Stimulated activated CD8-positive, alpha-beta memory T cell treated with anti-CD3 and anti-CD28 coated beads, Interleukin-4, amount 100 ng/mL, for 4 hours (primary cell): ENCODE measurements at places on chromosomes 3 and 15.

DNA sequence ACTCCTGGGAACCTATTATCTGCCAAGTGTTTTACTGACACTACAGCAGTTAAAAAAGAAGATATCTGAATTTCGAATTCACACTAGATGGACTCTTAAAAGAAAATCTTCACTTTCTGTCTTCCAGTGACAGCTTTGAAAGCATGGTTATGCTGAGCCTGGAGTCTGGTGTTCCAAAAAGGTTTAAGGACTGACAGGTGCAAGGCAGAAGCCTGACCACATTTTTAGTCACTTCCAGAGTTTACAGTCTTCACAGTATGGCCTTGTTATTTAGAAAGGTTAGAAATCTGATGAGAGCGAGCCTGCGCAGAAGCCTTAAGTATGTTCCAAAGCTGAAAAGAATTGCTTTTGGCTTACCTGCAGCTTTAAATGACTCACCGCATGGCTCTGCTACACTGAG is 59.9 kb downstream of the ETV5 start:
- no peak for DNase-seq

DNA sequence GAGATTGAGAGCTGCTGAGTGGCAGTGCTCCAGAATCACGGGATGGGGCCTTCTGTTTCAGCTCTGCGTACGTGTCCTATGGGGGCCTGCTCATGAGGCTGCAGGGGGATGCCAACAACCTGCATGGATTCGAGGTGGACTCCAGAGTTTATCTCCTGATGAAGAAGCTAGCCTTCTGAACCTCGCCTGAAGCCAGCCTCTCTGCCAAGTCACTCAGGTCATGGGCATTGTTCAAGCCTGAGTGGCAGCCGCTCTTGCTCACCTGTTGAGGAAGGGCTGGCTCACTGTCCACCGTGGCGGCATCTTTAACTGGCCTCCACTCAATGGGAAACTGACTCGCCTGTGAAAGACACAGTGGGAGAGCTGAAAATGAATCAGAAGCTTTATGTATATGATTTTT is 6.6 kb downstream of the POLR2H start:
- DNase-seq: no peak

DNA sequence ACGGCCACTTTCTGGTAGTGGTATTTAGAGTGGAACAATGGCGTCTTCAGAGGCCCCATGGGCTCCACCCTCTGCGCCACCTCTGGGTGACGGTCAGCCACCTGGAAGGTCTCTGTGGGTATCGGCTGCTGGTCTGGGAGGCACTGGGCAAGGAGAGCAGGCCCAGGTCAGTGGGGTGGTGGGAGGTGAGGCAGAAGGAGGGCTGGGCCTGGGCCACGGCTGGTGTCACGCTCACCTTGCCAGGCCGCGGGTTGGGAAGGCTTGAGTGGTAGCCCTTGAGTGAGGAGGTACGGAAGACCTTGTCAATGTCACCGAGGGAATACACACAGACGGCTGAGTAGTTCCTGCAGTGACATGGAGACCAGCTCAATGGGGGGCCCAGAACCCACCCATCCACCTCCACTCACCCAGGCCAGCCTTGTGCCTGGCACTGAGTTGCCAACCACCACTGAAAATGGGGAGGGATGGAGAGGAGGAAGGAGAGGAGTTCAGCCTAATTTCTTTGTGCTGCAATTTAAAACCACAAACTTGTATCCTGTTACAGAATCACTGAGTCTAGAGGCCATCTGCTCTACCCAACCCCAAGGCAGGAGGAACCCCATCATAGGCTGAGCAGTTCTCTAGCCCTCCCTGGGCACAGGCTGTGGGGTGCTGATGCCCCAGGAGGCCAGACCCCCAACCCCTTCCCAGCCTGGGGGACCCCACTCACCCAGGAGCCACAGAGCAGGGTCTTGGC is 19.0 kb downstream of the SEMA7A start:
- DNase-seq: no peak

GRCh38 chr3:12275974-12276650 is 12.8 kb upstream of the PPARG start:
- DNase-seq: no peak

- DNase-seq: no peak
These were observed 74.2 kb downstream of the RARB start for GRCh38 chr3:25502233-25502632.

DNA sequence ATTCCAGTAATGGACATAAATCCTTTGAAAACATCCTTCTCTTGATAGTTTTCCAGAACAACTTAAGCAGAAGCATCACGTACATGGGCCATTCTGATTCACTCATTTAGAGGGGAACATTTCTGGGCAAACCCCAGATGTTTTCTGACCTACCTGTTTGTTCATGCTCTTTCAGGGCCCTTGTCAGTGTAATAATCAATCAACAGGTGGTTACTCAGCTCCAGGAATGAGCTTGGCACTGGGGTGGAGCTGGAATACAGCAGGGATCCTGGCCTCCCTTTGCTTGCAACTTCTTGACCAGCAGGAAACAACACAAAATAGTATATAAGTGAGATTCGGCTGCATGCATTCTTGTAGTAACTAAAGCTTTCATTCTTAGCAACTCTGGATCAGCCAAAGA is 9.2 kb upstream of the UBE2E1 start:
- DNase-seq: no peak

DNA sequence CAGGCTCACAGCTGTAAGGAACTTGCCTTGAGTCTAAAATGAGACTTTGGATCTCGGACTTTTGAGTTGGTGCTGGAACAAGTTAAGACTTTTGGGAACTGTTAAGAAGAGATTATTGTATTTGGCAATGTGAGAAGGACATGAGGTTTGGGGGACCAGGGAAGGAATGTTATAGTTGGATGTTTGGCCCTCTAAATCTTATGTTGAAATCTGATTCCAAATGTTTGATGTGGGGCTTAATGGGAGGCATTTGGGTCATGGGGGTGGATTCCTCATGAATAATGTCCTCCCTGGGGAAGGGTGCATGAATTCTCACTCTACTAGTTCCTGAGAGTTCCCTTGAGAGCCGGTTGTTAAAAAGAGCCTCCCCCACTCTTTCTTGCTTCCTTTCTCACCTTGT is 18.5 kb upstream of the CHCHD6 start:
- no peak for DNase-seq

- no peak for DNase-seq
These were observed 37.6 kb upstream of the SLC7A14 start for GRCh38 chr3:170623524-170623923.

DNA sequence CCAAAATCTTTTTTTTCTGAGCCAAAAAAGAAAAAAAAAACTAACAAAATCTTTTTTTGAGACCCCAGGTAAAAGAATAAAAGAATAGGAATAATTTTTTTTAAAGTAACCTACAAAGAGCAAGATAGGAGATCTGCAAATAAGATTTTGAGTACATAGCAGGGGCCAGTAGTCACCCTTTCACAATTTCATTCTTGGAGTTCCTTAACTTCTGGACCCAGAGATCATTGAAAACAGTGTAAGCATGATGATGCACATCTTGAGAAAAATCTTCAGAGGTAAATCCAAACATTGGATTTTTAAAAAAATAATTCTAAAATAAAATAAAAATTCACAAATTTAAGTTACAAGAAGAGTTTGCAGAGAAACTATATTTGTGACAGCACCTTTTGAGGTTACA is 18.8 kb downstream of the TFRC start:
- DNase-seq: no peak

DNA sequence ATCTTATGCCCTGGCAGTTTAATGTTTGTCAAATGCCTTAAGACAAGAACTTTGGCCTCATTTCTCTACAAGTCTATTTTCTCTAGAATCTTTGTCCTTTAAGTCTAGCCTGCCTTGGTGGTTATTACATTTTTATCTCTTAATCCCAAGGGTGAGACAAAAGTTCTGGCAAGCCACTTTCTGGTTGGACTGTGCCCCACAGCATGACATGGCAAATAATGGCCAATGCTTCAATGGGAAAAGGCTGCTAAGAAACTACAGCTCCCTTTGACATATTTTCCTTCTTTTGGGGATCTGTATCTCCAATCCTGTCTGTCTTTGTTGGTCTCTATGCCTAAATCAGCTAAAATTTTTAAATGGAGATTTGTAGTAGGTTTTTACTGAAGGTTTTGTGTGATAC is 181.6 kb upstream of the MBNL1 start:
- DNase-seq: no peak

DNA sequence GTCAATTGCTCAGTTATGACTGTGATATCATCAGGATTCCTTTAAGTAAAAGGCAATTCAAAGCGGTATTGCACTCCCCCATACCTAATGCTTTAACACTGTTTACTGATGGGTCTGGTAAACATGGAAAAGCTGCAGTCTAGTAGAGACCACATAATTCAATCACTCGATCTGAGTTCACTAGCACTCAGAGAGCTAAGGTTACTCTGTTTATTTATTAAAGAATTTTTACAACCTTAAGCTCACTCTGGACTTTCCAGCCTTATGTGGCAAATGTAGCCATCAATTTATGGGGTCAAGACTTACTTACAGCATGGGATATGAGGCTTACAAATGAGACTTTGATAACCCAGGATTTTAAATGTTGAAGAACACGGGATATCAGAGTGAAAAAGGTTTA is 18.4 kb upstream of the CCR2 start:
- no peak for DNase-seq

DNA sequence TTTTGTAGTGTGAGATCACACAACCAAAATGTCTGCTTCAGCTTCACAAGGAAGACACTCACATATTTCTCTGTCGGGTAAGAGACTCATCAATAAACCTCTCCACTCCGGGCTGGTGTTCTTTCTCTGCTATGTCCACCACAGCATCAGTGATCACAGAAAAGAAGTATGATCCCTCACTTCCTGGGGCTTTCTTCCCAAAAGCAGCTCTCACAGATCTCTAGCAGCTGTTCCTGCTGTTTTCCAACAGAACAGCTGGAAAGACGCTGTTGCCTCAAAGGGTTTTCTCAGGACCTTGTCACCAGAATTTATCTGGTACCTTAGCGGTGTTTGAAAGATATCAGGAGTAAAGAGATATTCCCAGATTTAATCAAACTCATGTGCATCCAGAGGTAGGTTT is 46.4 kb downstream of the GATM start:
- no peak for DNase-seq

DNA sequence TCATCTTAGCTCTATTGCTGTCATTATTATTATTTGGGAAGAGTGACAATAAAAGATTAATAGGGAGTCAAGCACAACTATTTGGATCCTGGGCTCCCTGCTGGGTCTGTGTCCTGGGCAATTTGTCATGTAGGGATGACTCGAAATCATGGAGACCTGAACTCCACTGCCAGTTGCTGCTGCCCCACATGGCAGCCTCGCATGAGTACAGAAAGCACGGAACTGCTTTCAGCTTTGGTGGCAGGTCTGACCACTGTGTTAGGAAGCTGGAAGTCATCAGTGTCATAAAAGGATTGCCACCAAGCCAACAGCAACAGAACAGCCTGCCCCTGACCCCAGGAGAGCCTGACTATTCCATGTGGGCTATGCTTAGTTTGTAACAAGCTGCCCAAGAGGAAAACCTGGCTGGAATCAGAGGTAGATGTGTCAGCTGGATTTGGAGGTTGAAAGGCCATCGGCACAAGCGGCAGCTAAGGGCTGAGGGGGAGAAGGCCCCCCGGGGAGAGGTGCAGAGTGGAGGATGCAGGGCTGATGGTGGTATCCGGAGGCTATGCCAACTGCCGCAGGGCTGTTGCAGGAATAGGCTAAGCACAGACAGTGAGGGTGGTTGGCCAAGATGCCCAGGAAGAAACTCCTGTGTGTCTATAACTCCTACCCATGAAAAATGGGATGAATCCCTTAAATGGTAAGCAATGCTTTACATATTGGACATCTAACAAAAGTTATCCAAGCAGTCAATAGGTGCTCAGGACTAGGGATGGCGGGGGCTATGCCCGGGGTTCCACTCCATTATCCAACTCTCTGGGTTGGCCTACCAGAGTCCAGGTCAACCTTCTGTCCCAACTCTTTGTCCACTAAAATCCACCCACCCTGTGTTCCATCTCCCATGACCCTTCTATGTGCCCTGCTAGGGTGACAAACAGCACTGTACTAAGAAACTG is 291.6 kb downstream of the ADAMTS17 start:
- DNase-seq: no peak

- DNase-seq: no peak
These were observed 619 bp upstream of the CMTM8 start for GRCh38 chr3:32237670-32238452.

GRCh38 chr15:64501396-64501715 is 41.0 kb downstream of the ZNF609 start:
- DNase-seq: no peak

- no peak for DNase-seq
These were observed 828.4 kb downstream of the TUSC7 start for GRCh38 chr3:117537949-117538348.

- no peak for DNase-seq
These were observed 1.6 kb upstream of the PHLDB2 start for GRCh38 chr3:111857474-111857873.
